ENCODE measurements at places on chromosomes 1 and 21.

- no peak for DNase-seq
Measured at GRCh38 chr1:78370356-78370755, 120.4 kb upstream of the PTGFR start.

DNA sequence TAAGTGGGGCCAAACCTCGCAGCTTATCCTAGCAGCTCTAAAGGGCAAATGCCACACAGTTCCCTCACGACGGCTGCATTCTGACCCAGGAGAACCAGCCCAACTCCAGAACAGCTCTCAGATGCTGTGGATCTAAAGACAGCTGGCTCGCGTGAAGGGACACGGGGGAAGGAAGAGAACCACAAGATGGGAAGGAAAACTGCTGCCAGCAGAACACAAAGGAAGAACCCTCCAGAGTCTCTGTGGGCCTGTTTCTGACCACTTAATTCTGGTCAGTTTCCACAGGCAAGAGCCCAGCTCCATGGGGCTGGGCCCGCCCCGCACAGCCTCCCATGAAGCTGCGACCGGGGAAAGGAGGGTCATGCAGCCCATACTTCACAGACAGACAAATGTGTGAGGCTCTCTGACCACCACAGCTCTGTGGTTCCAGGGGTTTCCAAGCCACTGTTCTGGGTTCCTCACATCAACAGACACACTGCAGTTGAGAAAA is 61.1 kb downstream of the SLC45A1 start:
- DNase-seq: no peak

- DNase-seq: no peak
Measured at GRCh38 chr1:59188413-59189213, 108.3 kb upstream of the FGGY start.

- DNase-seq: peak; percentile 77
Measured at GRCh38 chr1:202034683-202035462, 24.5 kb downstream of the ELF3 start.

- no peak for DNase-seq
Measured at GRCh38 chr1:8679929-8680663, 137.3 kb downstream of the RERE start.

DNA sequence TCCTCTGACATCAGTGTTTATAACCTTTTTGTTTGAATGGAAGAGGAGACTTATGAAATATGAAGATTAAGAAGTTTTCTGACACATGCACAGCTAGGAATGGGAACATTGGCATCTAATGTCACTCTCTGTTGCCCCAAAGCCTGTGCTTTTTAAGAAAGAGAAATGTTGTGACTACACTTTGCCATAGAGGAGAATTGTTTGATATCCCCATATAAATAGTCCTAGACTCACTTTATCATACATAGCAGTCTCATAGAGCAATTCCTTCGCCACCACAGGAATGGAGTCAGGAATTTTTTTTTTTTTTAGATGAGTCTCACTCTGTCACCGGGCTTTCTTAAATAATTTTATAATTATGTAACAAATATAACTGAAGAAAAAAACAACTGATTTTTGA is 1.5 kb downstream of the KRTAP21-3 start:
- no peak for DNase-seq

GRCh38 chr1:165057956-165058355 is 298.6 kb downstream of the LMX1A start:
- no peak for DNase-seq

DNA sequence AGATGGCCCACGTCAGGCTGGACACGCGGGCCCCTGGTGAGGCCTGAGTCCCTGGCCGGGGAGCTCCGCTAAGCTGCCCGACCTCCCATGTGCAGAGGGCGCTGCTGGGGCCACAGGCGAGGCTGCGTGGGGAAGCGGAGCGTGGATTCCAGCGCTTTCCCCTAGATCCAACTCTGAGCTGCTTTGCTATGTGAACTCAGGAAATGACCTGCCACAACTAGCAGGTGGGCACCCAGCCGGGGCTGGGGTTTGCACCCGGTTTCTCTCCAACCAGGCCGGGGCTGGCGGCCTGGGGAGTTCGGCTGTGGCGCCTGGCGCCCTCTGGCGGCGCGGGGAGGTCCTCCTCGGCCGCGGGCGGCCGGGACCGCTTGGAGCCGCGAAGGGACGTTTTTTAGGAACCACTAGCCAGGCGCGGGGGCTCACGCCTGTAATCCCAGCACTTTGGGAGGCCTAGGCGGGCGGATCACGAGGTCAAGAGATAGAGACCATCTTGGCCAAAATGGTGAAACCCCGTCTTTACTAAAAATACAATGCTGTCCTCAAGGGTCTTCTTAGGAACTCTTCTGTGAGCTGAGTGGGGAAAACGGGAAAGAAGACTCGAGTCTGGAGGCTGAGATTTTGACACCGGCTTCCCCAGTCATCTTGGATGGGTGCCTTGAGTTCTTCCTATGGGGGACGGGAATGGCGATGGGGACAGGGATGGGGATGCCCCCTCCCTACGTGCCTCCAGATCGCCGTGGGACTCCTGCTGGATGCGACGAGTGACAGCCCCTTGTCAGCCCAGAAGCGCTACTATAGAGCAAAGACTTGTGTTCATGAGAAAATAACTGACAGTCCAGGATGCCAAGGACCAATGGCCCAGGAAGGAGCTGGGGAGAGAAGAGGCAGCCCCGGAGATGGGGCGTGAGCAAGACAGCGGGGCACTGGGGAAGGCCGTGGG is 12.6 kb downstream of the PYCR2 start:
- DNase-seq: peak; percentile 23

DNA sequence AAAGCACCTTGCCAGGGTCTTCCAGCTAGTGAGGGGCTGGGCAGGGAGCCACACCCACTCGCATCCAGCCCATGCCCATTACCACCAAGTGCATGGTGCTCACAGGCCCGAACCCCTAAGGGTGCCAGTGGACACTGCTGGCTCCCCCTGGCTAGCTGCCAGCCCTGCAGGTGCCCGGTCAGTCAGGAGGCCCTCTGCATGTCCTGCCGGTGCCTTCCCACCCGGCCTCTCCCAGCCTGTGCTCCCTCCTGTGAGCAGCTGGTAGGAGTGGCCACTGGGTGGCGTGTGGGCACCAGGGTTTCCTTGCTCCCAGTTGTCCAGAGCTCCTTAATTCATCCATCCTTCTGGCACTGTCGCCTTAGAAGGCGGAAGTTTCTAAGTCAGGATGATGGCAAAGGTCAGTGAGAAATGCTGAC is 33.4 kb downstream of the QSOX1 start:
- DNase-seq: no peak

DNA sequence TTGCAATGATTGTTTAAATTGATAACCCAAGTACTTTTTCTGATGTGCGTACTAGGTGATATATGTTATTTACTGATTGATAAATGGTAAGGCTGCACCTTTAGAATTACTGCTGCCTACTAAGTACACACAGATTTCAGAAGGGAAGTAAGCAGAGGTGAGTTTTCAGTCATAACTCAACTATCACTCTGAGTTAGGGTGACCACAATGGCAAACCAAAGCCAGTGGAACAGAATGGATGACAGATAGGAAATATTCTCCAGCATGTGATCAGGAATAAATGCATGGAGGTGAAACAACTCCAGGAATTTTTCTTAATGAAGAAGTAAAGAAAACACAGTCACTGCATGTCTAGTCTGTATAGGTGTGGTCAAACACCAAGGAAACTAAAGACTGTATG is 7.5 kb upstream of the KCNJ15 start:
- DNase-seq: no peak

DNA sequence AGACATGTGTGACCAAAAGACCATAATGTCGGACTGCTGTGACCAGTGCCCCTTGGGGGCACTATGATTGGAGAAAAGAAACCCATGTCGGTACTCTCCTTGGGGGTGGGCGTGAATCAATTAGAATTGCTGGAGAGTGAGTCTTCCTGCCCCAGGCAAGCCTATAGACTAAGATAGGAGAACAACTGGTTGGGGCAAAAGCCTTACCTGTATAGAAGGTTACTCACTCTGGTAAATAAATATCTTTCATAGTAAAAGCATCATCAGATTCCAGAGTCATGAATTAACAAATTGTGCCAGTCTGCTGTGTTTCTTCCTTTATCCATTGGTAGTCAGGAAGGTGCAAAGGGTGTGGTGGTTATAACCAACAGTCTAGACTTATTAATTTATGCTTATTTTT is 2.9 kb upstream of the PTGFRN start:
- DNase-seq: no peak

- no peak for DNase-seq
Measured at GRCh38 chr1:27133991-27134390, 20.9 kb downstream of the SLC9A1 start.

GRCh38 chr1:180912801-180913565 is at the start of gene KIAA1614:
TSS of gene KIAA1614 (plus strand) at chr1:180912897. CDS start at chr1:180913244, 347 bp downstream.
- no peak for DNase-seq

GRCh38 chr1:45148209-45148825 is 58.1 kb downstream of the ZSWIM5 start:
- no peak for DNase-seq

- no peak for DNase-seq
Measured at GRCh38 chr1:106986603-106987002, 69.9 kb upstream of the PRMT6 start.

DNA sequence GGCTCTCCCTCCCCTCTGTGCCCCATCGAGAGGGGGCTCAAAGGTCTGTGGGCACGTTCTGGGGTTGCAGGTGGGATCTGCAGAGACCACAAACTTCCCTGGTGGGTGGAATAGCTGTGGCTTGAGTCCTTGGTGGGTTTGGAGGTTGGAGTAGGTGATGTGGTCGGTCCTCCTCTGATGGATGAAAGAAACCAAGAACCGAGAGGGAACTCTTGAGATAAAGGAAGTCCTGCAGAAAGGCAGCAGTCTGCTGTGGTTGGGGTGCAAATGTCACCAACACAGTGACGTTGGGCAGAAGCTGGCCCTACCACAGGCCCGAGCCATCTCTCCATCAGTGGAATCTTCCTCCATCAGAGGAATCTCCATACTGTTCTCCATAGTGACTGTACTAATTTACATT is 171.8 kb downstream of the FCRL5 start:
- DNase-seq: no peak

GRCh38 chr21:42694751-42695696 is 41.6 kb downstream of the PDE9A start:
- no peak for DNase-seq

DNA sequence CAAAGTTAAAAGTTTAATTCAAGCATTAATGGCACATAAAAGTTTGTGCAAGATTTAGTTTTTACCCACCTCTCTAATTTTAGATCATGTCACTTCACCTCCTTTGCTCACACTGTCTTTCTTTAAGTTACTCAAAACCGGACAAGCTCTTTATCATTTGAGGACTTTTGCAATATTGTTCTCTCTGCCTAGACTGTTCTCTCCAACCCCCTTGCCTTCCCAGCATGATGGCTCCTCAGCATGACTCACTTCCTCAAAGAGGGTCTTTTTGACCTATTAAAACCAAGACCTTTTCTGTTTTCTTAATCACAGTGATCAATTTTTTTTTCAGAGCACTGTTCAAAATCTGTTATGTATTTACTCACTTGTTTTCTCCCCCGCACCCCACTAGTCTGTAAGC is 61.3 kb downstream of the XKR8 start:
- DNase-seq: no peak

- DNase-seq: no peak
Measured at GRCh38 chr1:105652109-105652508, 1404.4 kb upstream of the PRMT6 start.

DNA sequence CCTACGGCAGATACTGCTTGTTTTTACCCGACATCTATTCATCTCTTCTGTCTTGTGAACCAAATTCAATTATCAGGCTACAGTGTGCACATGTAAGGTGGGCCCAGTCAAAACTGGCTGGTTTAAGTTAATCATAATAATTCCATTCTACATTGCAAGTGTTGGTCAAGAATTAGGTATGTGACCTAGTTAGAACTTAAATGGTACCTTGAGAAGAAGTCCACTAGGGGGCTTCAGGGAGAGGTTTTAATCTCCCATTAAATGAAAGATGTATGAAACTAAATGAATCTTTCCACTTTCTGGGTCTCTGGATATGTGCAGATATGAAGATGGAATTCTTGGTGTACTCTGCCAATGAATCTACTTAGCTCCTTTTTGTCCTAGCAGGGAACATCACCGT is 187.1 kb downstream of the CDC42BPA start:
- DNase-seq: no peak

GRCh38 chr1:91900562-91900961 is 14.6 kb upstream of the TGFBR3 start:
- no peak for DNase-seq

DNA sequence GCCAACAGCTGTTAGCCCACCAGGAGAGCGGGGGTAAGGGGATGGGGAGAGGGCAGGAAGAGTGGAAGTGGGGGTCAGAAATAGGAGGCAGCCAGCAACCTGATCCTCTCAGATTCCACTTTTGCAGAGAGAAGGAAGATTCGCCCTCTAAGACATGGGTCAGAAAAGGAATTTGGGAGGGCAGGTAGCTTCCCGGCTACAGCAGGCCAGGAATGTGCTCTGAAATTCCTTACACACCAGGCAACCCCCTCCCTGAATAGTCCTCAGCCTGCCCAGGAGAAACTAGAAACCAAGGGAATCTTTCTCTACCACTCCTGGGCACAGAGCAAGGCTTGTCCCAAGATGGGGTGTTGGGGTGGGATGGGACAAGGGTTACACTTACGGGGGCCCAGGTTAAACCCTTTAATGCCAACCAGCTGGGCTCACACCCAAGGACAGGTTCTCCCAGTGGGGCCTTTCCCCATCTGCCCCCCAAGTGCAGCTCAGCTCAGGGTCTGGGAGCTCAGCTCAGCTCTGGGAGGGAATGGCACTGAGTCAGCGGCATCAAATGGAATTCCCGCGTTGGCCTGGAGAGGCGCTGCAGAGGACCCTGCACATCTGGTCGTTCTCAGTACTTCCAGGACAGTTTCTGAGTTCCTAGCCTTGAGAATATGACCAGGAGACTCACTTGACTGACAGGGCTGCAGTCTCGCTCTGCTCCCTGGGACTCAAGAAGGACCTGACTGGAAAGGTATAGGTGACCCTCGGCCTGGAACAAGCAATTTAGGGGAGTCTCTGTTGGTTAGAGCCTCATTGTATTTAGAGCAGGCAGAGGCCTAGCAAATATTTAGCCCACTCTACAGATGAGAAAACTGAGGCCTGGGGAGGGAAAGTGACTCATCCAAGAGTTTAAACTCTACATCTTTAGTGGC is 761 bp downstream of the TNNT2 start:
- no peak for DNase-seq

GRCh38 chr1:16915627-16915973 is 6.1 kb upstream of the CROCC start:
- no peak for DNase-seq

DNA sequence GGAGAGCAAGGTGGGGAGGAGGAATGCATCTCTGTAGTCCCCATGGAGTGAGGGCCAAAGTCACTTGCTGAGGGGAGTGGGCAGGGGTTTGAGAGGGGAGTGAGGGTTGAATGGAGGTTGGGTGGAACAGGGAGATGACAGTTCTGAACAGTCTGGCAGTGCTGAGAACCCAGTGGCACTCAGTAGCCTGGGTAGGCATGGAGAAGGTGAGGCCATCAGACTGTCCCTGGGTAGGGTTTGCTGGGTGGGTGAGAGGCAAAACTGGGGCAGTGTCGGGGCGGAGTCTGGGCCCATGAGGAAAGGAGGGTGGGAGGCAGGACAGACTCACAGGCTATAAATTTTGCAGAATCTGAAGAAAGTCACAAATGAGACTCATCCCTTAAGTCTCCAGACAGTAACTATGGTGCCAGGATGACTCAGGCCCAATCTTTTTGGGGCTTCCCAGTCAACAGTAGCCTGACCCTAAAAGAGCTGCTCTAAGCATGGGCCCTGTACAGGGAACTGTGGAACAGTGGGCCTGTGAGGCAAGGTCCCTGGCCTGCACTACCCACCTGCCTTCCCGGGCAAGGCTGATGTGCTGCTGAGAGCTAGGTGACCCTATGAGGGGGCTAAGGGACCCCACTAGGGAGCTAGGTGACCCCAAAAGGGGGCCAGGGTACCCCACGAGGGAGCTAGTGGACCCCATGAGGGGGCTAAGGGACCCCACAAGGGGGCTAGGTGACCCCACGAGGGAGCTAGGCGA is 51.0 kb upstream of the DMRTB1 start:
- DNase-seq: no peak

- DNase-seq: no peak
Measured at GRCh38 chr21:39669976-39670661, 57.4 kb downstream of the B3GALT5 start.
